LHCN-M2 (cell line): ENCODE measurements at places on chromosomes 2 and 18. TPM values are rescaled to one million over a fixed set of nuclear protein-coding genes. Genes with fewer than 3 reads are reported as not detected.
A peak's percentile ranks its signal among the peaks of the same experiment; 100 is the strongest.

LRATD1 gene
- 0.26 and 0.57 TPM in 2 replicates for total RNA-seq

ZNF892 gene
- total RNA-seq: 3.4 and 4.6 TPM in 2 replicates

CNTNAP5 gene
- not detected in 2 replicates for total RNA-seq

TGFBRAP1 gene
- 41.0 and 44.9 TPM in 2 replicates for total RNA-seq

CMPK2 gene
- not detected in 2 replicates for total RNA-seq

MOGAT1 gene
- total RNA-seq: not detected in 2 replicates

DNA sequence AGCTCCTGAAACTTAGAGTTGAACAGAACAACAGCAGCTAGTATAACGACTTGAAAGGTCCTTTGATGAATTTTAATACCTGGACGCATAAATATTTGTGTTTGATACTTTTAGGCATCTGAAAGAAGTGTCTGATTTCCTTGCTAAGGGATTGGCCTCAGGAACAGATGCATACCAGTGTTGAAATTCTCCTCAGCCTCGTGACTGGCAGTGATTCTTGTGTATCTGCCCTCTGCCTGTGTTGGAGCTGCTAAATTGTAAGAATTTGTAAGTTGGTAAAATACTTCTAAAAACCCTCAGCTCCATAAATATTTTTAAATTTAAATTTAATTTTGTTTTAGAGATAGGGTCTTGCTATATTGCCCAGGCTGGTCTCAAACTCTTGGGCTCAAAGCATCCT is 22.4 kb upstream of the SCYGR1 start:
- DNase-seq: peak; percentile 36

- no peak for DNase-seq
Measured at GRCh38 chr2:241857041-241857541, 1.6 kb downstream of the PDCD1 start.

DNA sequence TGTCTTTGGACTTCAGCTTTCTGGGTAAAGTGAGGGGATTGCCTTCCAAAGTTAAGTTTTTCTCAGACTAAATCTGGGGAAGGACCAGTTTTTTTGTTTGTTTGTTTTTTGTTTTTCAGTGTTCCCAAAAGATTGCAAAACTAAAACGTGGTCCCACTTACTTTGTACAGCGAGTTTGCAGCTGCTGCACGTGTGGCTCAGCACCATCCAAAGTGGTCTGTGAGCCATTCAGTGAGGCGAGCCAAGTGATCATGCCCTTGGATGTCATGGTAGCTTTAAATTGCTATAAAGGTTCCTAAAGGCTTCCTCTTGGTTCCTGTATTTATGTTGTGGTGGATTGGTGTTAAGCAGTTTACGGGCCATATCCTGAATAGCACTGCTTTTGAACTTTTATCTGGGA is 23.0 kb downstream of the TET3 start:
- no peak for DNase-seq

DNA sequence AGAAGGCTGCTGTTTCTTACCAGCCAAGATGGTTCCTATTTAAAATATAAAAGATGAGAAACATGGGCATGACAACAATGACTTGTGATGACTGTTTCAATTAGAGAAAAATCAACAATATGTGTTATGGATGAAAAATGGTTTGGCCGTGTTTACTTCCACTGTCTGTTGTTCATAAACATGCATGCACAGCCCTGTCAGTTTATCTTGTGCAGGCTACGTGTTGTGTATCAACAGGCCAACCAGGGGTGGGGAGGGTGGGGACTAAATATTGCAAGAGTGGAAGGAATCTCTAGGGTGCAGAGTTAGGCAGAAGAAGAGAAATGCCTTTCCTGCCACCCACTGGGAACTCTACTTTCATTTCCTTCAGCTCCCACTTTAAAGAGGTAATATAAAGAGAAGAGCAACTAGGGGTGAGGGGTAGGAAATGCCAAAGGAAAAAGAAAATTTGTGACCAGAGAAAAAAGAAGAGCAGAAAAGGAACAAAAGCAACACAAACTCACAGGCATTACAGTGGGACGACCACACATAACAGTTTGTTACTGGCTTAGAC is 116.8 kb upstream of the MEIS1 start:
- no peak for DNase-seq

DNA sequence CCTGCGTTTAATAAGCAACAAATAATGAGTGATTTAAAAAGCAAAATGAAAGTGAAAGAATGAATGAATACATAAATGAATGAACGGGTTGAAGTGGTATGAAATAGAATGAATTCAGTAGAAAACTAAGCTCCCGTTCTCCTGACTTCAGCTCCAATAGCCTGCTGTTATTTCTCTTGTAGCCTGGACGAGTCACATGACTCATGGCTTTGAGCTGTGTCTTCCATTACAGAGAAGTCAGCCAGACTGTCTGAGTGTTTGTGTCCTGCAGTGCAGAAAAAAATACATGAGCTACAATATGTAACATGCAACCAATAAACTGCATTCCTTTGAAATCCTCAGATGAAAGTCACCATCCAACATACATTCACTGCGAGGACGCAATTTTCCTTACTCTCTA is 21.2 kb downstream of the SCG2 start:
- peak; percentile 79 for DNase-seq

- no peak for DNase-seq
Measured at GRCh38 chr18:49531678-49532153, 30.1 kb upstream of the LIPG start.

DNA sequence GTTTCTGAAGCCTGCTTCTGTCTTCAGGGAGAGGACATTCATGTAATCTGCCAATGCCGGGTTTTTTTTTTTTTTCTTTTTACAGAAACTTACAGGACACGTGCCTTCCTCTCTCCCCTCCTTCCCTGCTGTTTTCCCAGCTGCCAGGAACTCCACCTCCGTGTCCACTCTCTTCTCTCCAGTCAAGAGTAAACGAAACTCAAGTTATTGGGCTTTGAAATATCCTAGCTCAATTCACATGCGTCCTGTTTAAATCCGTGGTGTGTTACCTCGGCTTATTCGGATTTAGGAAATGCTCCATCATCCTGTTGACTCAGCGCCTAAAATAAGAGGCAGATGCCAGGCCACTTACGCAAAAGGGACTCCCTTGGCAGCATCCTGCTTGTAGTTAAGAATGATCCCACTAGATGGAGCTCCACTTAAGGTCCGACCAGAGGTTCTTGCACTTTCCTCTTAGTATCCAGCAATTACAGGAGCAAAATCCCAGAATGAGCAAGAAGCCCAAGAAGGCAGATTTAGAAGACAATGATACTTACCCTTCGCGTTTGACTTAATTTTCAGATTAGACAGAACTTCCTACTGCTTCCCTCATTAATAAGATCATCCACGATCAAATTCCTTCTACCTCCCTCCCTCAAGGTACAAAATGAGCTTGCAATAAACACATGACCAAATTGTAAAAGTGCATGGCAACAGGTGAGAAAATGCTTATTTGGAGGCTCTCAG is 97.2 kb upstream of the ZCCHC2 start:
- peak; percentile 92 for DNase-seq

GRCh38 chr2:1804865-1805264 is 60.5 kb upstream of the PXDN start:
- no peak for DNase-seq

DNA sequence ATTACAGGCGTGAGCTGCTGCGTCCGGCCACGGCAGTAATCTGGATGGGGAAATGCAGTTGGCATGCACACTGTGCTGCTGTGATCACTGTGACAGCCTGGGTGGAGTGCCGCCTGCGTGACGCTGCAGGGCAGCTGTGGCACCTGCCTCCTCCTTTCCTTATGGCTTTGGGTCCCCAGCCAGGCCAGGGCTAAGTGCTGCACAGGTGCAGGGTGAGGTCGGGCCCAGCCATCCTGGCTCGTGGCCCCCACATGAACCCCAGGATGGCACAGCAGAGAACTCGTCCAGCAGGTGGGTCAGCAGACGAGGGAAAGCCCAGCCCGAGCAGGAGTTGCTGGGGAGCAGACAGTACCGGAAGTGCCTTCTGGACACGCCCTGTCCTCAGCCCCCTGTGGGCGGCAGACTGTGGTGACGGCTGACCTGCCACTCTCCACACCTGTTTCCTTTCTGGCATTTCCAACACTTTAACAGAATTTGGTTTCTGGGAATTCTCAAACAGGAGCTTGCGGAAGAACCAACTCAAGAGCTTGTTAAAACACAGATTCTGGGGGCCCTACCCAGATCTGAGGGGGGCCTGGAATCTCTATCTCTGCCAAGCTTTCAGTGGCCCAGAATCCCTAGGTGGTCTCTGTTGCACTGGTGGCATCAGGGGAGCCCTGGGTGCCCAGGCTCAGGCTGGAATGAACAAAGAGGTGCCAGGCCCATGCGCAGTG is 16.9 kb downstream of the HS1BP3 start:
- no peak for DNase-seq

DNA sequence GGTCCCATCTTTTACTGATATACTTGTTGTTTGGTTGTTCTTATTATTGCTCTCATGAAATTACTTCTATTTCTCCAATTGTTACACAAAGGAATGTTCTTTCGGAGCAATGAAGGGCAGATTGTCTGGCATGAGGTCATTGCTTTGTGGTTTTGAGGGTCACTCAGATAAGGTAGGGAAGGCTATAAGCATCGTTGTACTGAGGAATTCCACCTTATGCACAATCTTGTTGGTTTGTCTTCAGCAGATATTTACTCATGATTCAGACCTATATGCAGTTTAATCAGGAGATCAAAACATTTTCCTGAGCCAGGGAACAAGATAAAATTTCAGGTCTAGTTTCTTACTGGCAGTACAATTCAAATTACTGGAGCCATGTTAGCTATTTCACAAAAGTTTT is 163.0 kb upstream of the SPHKAP start:
- no peak for DNase-seq

- no peak for DNase-seq
Measured at GRCh38 chr2:79796641-79797040, 283.8 kb downstream of the CTNNA2 start.

DNA sequence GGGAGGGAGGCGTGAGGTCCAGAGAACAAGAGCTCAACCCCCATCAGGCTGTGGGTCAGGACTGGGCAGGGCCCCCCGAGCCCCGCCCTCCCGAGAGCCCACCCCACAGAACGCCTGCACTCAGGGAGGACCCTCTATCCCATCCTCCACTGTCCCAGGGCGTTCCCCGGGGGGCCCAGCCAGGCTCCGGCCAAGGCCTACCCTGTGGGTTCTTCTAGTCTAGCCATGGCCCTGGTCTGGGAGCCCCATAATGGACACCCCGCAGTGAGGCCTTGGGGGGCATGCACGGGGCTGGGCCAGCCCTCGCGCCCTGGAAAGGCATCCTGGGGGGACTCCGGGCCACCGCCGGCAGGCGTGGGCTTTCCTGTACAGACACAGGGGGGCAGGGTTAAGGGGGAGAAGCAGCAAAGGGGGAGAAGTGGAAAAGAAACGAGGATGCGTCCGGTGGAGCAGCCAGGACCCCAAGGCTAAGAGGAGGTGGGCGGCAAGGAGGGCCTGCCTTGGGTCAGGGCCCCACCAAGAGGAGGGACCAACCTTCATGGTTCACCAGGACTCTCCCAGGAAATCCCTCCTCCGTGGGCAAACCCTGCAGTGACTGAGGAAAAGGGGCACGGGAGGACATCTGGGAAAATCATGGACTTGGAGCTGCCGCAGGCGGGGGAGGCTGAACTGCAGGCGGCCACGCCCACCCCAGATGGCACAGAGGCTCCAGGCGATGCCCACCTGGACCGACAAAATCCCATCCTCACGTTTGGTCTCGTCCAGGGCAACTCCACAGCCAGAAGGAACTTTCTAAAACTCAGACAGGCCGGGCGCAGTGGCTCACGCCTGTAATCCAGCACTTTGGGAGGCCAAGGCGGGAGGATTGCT is 2.7 kb upstream of the CROCC2 start:
- no peak for DNase-seq

GRCh38 chr2:39361511-39361910 is 75.6 kb downstream of the MAP4K3 start:
- DNase-seq: no peak

DNA sequence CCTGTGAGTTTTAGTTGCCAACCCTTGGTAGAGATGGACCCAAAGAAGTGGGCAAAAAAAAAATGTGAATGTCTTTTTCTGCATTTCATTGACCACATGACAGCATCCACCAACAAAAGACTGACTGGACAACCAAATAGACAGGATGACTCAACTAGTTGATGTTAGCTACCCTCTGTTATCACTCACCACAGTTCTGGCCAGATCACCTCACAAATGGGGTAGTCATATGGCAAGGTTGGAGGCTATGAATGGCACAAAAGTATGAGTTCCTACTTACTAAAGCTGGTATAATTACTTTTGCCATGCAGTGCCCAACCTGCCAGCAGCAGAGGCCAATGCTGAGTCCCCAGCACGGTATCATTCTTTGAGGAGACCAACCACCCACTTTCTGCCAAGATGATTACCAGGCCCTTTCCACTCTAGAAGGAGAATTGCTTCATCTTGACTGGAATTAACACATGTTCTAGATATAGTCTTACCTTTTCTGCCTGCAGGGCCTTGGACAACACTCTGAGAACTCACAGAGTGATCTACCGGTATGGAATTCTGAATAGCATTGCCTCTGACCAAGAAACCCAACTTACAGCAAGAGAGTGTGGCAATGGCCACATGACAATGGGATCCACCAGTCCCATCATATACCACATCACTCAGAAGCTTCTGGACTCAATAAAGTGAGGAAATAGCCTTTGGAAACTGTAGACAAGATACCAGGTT is 20.1 kb upstream of the TCF7L1 start:
- peak; percentile 59 for DNase-seq

DNA sequence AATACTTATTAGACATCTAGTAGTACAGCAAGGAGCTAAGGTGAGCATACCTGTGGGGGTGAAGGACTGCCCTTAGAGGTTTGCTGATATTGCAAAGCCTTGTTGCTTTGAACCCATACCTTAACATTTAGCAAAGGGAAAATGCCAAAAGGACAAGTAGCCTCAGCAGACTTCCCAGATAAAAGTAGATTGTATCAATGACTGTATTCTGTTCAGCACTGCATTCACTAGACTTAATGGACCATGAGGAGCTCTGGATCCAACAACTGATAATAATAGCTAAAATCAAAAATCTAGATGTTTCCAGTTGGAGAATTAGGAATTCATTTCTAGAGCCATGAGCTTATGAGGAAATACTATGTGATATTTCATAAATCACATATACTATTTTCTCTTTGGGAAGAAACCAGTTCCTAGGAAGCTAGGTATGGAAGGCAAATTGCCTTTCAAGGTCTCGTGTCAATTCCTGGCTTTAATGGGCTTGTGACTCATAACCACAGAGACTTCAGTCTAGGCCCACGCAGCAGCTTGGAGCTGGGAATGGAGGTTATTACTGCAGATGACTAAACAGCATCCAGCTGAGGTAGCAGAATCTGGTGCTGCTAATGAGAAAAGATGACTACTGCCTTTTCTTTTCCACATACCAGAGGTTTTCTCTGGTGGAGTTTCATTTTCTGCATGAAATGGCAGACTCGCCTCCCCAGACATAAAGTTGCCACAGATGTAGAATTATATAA is 191.2 kb upstream of the NABP1 start:
- peak; percentile 97 for DNase-seq

DNA sequence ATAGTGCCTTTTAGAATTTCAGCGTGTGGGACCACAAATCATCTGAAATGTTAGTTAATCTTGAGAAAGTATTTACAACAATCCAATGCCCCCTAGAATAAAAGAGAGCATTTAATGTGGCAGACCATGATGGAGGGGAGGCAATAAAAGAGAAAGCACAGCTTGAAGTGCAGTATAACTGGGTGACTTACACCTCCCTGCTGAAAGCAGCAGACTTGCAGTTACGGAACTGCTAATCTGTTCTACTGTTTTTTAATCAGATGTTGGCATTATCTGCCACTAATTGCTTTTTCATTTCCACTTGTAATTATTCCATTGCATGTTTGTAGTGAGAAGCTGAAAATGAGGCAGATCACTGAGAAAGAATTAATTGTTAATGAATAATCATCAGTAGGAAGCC is 130.5 kb upstream of the ITGA4 start:
- DNase-seq: no peak

- no peak for DNase-seq
Measured at GRCh38 chr2:52054824-52055223, 1022.9 kb upstream of the NRXN1 start.
